Activated gamma-delta T cell treated with anti-CD3 and anti-CD28 coated beads, Interleukin-2, amount 50 U/mL, for 16 hours (primary cell): ENCODE measurements at places on chromosomes 16 and 17.
A peak's percentile ranks its signal among the peaks of the same experiment; 100 is the strongest.

DNA sequence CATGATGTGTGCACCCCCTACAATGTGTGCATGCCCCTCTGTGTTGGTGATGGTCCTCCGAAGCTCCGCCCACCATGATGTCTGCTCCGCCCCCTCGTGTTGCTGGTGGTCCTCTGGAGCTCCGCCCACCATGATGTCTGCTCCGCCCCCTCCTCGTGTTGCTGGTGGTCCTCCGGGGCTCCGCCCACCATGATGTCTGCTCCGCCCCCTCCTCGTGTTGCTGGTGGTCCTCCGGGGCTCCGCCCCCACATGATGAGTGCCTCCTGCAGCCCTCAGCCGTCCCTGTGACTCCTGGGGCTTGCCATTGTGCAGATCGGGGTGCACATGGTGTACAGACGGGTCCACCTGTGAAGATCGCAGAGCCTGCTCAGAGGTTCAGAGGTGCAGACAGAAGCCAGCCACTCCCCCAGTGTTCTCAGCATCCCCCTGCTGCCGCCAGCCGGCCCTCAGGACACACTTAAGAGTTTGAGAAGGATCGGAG lies 129.1 kb upstream of the CHMP6 start:
- DNase-seq: no peak

DNA sequence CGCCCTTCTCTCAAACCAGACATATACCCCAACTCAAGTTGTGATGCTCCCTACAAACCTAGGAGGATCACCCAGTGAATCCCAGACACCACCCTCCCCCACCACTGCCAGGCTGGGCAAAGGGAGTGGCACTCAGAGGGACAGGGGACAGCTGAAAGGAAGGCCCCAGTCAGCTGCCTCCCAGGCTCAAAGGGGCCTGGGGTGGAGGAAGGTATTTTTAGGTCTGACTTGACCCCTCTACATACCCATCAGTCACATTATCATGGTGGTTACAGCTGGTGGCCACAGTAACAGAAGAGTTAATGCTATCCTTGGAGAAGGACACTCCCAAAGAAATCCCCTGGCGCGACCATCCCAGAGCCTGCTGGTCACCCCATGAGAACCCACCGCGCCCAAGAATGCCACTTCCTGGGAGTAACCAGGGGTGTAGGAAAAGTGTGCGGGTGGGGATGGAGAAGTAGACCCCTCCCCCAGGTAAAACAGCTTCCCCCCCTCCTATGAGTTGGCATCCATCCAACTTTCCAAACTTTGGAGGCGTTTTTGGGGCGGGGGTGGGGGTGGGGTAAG lies 1.1 kb downstream of the CACNB1 start:
- DNase-seq: no peak

DNA sequence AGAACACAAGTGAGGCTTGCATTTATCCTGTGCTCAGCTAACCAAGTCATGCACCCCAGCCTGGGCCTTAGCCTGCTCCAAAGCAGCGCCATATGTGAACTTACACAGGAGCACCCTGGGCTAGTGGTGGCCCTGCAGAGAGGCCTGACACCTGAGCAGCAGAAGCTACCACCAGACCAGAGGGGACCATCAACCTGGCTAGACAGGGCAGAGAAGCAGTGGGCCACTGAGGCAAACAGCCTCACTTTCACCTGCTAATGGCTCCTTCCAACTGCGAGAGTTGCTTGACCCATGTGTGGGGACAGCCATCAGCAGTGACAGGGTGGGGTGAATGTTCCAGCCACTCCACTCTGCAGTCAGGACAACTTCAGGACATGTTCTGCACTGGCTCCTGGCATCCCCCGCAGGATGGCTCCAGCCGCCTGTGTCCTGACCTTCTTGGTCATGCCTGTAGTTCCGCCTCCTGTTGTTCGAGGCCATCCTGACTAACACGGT lies 2.9 kb upstream of the C16orf95 start:
- no peak for DNase-seq

DNA sequence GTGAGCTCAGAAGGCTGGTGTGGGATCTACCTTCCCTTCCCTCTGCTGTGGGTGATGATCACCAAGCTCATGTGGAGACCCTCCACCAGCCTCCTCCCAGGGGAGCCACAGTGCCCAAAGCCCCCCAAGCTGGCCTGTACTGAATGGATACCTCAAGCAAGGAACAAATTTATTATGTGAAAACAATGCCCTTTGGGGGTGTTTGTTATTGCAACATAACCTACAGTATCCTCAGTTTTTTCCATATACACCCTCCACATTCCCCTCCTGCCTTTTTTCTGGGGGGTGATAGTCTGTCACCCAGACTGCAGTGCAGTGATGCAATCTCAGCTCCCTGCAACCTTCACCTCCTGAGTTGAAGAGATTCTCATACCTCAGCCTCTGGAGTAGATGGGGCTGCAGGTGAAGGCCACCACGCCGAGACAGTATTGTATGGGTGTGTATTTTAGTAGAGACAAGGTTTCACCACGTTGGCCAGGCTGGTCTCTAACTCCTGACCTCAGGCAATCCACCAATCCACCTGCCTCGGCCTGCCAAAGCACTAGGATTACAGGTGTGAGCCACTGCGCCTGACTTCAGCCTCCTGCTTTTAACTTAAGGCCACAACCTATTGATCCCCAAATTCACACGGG lies 215.9 kb downstream of the CPPED1 start:
- no peak for DNase-seq

- no peak for DNase-seq
These were observed 81.7 kb downstream of the ZDHHC7 start for GRCh38 chr16:84929421-84930297.

GRCh38 chr17:83199500-83200201 lies 120.2 kb downstream of the METRNL start:
- peak; percentile 39 for DNase-seq

DNA sequence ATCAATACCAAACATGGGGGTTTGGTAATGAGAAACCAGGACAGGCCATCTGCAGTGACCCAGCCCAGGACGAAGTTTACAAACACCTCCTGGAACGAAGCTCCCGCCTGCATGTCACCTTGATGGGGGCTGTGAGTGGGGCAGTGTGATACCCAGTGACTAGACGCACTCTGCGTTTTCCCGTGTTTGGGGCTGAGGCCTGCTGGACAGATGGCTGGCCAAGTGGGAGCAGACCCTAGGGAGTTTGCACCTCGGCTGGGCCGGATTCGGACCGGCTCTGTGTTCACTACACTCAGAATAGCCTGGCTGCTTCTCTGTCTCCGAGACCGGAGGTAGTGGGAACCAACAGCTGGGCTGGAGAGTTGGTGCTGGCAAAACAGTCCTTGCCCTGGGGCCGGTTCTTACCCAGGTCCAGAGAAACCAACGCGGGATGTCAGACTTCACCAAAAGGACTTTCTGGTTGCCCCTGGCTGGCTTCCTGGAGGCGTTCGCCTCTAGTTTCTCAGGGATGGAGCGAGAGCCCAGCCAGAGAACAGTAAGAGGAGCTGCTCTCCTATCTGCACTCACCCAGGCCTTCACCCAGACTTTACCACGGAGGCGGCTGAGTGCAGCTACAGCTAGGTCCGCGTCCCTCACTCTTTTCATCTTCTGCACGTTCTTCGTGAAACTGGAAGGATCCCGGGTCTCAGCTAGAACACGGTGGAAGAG lies 20.4 kb downstream of the CARHSP1 start:
- DNase-seq: no peak
